ENCODE measurements at places on chromosomes 7 and 10. TPM values are rescaled to one million over a fixed set of nuclear protein-coding genes. Genes with fewer than 3 reads are reported as not detected.

- no peak for DNase-seq
Measured at GRCh38 chr10:48802611-48803071, 118.0 kb downstream of the WDFY4 start.

GRCh38 chr10:67849331-67850011 lies 11.5 kb upstream of the DNAJC12 start:
- DNase-seq, result peak; percentile 99

DNA sequence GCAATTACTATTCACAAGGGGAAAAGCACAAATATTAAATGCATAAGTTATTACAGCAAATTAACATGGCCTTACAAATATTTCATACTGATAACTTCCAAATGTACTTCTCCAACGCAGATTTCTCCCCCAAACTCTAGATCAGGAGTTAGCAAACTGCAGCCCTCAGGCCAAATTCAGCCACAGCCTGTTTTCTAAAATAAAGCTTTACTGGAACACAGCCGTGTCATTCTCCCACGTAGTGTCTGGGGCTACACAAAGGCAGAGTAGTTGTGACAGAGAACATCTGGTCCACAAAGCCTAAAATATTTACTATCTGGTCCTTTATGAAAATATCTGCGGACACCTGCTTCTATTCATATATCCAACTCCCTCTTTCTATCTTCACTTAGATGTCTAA lies 151.8 kb upstream of the AHR start:
- DNase-seq, result no peak

Gene ANKRD1
- total RNA-seq, result 3.5 TPM

- DNase-seq, result peak; percentile 73
Measured at GRCh38 chr7:38318803-38319416, 45.5 kb upstream of the TARP start.

Data from PC-3 (cell line).